ENCODE measurements at places on chromosomes 6 and 20.
A peak's percentile ranks its signal among the peaks of the same experiment; 100 is the strongest.

DNA sequence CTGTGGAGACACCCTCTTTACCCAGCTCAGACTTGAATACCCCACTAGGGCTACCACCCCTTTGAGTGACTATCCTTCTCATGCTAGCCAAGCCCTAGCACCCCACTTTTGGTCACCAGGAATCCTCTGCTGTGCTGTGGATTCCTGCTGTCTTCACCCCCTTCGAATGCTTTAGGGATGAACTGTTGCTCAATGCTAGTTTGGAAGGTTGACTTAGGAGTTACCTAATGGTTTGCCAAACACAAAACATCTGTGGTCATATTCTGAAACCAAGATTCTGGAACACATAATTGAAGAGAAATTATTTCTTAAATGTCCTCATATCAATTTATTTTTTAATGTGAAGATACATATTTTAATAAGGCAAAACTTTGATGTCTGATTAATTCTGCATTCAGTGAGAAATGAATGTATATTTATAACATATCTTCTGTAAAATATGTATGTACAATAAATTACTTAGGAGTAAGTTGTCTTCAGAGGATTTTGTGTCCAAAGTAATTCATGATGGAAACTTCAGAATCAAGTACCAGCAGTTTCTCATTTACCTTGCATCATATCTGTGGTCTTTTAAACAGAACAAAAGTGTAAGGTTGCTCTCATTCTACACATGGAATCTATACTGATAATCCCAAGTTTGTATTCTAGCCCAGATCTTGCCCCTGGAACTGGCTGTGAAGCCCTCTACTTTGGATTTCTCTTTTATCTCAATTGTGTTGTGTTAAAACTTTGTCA is 46.9 kb downstream of the TMEM200A start:
- DNase-seq, result no peak

GRCh38 chr6:108805611-108806167 is 42.5 kb upstream of the ARMC2 start:
- DNase-seq, result no peak

GRCh38 chr6:20845592-20845991 is 311.3 kb downstream of the CDKAL1 start:
- DNase-seq, result no peak

DNA sequence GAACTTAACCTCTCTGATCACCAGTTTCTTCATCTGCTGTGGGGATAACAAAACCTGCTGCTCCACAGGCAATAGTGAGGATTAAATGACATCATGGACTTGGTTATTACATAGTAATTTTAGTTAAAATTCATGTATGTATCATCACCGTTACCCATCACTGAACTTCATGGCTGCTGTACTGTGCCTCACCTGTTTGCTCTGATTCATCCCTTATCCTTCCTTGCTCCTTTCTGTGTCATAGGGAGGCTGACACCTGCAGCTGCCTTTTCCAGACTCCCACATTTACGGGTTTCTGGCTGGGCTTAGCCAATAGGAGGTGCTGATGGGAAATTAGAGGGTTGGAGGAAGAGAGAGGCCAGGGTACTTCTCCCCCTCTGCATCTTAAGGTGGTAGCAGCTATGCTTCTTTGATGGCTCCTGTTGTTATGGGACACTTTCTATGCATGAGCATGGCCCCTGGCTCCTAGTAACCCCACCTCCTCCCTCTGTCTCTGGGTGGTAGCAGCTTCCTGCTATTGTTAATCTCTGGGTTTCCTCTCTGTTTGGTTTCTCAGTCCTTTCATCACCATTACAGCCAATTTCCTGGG is 332.1 kb downstream of the DHX35 start:
- DNase-seq, result no peak

GRCh38 chr6:75800133-75800532 is 51.1 kb downstream of the MYO6 start:
- no peak for DNase-seq

GRCh38 chr6:63565058-63565726 is 7.1 kb upstream of the LOC128125822 start:
- DNase-seq, result peak; percentile 12

DNA sequence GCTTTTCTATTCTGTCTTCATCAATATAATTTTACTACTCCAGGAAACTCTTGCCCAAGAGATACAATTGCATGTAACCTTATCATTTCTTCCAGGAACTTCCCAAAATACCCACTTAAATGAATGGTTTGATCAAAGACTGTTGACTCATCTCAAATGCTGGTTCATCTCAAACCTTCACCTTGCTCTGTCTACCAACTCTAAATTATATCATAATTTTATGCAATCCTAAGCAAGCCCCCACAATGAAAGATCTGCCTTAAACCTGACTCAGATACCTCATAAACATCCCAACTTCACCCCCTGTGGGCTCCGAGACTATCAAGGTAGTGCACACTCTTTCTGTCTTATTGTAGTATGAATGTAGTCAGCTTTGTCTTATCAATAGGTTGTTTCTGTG is 65.5 kb upstream of the GCM1 start:
- no peak for DNase-seq

GRCh38 chr6:157304899-157305663 is 18.2 kb downstream of the TMEM242 start:
- DNase-seq, result no peak

GRCh38 chr6:17965397-17965796 is 22.0 kb downstream of the KIF13A start:
- DNase-seq, result no peak

GRCh38 chr20:6081236-6081635 is 27.4 kb upstream of the LRRN4 start:
- peak; percentile 35 for DNase-seq

GRCh38 chr6:131641554-131641953 is 4.5 kb downstream of the ENPP3 start:
- no peak for DNase-seq

DNA sequence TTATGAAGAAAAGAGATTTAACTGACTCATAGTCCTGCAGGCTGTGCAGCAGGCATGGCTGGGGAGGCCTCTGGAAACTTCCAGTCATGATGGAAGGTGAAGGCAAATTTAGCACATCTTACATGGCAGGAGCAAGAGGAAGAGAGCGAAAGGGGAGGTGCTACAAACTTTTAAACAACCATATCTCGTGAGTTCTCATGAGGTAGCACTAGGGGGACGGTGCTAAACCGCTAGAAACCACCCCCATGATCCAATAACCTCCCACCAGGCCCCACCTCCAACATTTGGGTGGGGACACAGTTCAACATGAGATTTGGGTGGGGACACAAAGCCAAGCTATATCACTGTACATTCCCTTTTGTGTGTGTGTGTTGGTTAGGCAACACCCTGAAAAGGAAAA is 209.9 kb downstream of the TMEM242 start:
- no peak for DNase-seq

DNA sequence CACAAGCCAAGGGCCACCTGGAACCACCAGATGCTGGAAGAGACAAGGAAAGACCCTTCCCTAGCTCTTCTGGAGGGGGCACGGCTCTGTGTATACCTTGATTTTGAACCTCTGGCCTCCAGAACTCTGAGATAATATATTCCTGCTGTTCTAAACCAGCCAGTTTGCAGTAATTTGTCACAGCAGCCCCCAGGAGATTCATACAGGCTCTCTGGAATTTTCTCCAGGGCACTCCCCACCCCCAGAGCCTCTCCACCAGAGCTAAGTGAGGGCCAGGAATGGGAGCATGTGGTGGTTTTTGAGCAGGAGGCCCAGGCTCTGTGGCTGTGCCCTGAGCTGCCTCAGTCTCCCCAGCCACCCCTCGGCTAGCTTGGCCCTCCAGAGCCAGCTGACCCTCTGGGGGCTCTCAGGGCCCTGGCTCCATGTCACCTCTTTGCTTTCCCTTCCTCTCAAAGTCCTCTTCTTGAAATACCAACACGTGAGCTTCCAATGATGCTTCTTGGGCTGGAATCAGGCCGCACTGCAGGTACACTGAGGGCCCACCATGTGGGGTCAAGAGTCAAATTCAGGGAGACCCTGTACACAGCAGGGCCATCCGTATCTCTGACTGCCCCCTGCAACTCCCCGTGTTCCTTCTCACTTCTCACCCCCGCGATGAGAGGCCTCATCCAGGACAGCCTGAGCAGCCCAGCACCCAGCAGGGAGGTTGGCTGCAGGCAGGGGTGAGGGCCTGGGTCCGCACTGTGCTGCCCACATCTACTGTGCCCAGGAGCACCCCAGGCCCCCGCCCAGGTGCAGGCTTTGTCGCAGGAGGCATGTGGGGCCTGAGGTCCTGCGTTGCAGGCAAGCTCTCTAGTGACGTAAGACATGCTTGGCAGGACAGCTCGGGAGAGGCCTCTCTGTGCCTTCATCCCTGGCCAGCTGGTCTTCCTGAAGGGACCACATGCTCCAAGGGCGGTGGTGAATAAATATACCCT is 155.5 kb downstream of the ANKRD60 start:
- no peak for DNase-seq

DNA sequence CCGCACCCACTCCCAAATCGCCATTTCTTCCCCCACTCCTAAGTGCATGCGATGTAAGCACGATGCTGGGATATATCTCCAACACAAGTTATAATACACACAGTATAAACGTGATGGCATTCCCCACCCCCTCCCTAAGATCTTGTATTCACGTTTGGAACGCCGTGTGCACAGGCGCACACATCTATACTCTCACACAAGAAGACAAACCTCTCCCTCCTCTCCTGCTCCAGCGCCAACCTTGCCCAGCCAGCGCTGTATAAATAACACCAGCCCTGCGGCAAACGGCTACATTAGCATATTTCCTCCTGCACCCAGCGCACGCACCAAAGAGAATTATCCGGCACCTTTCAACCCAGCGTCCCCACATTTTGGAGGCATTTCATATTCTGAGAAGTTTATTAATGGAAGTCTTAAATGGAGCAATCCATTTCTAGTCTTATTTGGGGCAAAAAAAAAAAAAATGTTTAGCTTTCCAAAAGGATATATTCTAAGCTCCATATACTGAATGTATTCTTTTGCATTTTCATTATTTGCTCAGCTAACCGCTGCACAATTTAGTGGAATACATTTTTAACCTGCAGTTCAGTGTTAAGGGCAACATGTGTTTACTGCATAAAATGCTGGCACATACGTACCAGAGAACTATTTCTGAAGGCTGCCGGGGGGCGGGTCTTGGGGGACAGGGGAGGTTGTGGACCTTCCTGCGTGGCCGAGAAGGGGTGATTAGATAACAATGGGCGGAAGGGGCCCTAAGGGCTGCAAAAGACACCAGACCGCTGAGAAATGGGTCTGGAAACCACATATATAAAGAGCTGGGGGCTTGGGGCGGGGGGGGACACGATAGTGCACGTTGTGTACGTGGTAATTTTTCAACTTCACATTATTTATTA is 1.1 kb upstream of the SLC22A23 start:
- no peak for DNase-seq

All from ACHN (cell line).